ENCODE measurements at places on chromosomes 12 and 14.

- no peak for DNase-seq
These were observed 39.8 kb downstream of the BAZ2A start for GRCh38 chr12:56590237-56590830.

DNA sequence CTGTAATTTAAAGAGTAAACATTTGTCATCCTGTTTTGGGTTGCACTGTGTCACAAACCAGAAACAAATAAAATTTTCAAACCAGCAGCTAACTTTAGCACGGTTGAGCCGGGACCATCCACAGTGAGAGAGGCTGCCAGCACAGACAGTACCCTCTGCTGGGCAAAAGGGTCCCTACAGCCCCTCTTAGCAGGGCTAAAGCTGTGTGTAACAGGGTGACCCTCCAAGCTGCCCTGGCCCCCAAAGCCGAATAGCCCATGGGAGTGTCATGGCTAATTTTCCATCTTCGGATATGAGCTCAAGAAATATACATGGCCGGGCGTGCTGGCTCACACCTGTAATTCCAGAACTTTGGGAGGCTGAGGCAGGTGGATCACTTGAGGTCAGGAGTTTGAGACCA, 157.1 kb upstream of the GRIN2B start:
- no peak for DNase-seq

- no peak for DNase-seq
These were observed 70.5 kb downstream of the TRIM9 start for GRCh38 chr14:51024377-51024776.

- DNase-seq = no peak
These were observed 260.4 kb downstream of the TTC6 start for GRCh38 chr14:37855871-37856270.

GRCh38 chr14:31265701-31266398, 58.3 kb upstream of the HECTD1 start:
- DNase-seq = no peak

- no peak for DNase-seq
These were observed 364.1 kb upstream of the E2F7 start for GRCh38 chr12:77429426-77429825.

DNA sequence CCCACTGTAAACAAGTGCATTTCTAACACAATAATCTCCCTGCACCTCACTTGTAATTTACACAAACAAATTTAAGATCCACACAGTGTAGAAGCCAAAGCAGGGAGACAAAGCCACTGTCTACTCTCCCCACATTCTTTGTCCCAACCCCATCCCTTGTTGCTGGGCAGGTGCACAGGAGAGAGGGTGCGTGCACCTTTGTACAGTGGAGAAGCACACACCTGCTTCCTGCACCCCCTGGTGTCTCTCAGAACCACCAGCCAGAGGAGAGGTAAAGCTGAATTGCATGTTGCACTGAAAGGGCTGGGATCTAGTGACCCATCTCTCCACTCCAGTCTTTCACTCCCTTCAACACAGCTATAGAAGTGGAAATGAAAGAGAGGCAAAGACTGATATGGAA, 51.4 kb upstream of the IFNG-AS1 start:
- no peak for DNase-seq

GRCh38 chr12:52708010-52708409, 4.7 kb upstream of the KRT77 start:
- no peak for DNase-seq

DNA sequence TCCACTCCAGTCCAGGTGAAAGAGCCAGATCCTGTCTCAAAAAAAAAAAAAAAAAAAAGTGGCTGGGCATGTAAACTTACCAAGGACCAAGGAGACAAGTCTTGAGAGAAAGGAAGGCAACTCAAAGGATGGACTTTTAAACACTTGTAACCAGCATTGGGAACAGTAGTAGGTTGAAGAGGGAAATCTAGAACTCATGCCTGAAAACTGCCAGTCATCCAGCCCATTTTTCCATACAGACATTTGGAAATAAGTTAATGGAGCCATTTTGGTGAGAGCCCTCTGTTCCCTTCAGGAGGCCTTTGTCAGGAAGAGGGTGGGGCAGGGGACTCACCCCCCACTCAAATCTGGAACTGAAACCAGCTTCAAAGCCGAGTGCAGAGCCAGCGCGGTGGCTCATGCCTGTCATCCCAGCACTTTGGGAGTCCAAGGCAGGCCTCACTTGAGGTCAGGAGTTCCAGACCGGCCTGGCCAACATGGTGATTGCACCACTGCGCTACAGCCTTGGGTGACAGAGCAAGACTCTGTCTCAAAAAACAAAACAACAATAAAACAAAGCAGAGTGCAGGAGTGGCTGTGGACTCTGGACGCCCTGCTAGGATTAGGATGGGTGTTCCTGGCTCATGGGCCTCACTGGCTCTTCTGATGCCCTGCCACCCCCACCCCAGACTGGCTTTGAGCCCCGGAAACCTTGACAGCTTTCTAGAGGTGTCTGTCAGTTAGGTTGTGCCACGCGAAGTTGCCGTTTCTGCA, 1.6 kb upstream of the MLXIP start:
- DNase-seq = no peak
